ENCODE measurements at places on chromosomes 6 and 20.

- DNase-seq, result no peak
Measured at GRCh38 chr6:112231594-112232060, 22.7 kb downstream of the LAMA4 start.

DNA sequence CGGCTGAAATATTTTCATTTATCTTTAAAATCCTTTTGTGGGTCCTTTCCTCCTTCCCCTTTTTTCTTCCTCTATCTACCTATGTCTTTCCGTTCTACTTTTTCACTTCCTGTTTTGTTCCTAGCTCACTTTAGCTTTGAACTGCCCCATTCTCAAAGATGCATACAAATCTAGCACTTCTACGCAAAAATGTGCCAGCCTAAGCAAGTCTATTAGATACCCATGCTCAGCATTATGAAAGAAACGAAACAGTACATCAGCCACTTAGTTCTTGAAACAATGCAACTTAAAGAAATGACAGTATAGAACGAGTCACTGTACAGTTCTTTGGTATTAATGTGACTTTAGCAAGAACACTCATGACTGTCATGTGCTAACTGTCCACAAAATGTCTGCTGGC, 47.3 kb upstream of the MARCKS start:
- no peak for DNase-seq

DNA sequence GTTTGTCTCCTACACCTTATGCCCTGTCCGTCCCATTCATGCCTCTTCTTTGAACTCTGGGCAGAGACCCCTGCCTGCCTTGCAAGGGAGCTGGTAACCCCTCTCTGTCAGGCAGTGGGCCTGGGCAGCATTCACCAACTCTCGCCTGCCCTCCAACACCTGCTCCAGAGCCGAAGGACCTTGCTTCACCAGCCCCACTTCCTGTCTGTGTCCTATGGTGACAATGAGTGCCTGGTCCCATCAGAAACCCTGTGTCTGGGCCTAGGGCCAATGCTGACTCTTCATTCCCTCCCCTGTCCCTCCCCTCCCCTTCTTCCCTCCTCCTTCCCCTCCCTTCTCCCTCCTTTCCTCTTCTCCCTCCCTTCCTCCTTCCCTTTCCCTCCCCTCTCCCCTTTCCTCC, 22.8 kb upstream of the PCMTD2 start:
- DNase-seq, result no peak

DNA sequence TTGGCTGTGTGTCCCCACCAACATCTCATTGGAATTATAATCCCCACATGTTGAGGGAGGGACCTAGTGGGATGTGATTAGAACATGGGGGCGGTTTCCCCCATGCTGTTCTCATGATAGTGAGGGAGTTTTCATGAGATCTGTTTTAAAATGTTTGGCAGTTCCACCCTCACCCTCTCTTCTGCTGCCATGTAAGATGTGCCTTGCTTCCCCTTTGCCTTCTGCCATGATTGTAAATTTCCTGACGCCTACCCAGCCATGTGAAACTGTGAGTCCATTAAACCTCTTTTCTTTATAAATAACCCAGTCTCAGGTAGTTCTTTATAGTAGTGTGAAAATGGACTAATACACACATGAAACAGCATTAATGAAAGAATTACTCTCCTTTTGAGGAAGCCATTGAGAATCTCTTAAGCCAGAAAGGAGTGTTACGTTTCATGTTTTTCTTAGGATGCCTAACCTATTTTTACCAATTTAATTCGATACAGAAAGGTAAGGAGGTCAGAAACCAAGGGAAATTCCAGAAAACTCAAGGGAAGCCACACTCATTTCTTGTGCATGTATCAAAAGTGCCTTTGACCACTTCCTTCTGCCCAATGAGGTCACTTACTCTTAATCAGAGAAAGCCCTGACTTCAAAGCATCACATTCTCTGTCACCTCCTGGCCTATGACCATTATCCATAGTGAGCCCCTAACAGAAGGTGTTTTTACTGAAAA, 24.7 kb upstream of the HINT3 start:
- DNase-seq, result no peak

DNA sequence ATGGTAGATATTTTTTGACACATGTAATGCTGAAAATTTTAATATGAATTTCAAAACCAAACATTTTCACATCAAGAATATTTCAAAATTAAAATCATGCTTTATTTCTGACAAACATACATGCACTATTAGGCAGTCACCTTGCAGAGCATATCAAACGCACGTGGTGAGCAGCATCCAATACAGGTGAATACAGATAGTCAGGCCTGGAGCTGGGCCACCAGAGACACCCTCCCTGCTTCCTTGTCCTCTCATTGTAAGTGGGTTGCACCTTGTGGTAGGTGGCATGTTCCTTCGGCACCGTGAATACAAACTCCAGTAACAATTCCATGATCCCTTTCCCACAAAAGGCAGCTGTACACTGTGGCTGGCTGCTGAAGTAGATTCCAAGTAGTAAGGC, 8.9 kb downstream of the REV3L start:
- DNase-seq, result no peak

GRCh38 chr6:131597446-131597845, 24.4 kb downstream of the ARG1 start:
- no peak for DNase-seq

- no peak for DNase-seq
Measured at GRCh38 chr6:21437581-21437980, 156.0 kb upstream of the SOX4 start.

DNA sequence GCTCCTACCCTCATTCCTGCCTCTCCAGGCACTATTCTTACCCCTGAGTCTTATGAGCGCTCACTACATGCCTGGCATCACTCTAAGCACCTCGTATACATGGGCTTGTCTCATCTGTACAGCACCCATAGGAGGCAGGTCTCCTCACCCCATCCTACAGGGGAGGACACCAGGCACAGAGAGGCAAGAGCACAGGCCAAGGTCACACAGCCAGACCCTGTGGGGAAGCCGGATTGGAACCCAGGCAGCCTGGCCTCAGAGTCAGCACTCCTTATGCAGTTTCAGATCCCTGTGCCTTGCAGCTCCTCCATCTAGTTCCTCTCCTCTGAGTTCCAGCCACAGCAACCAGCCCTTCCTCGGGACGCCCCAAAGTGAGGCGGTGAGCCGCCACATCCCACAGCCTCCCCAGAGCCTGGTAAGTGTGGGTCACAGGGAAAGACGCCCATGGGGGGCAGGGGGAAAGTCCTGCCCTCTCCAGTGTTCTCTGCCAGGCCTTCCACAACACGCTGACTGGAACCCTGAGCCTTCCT, 103.3 kb downstream of the NFATC2 start:
- no peak for DNase-seq

DNA sequence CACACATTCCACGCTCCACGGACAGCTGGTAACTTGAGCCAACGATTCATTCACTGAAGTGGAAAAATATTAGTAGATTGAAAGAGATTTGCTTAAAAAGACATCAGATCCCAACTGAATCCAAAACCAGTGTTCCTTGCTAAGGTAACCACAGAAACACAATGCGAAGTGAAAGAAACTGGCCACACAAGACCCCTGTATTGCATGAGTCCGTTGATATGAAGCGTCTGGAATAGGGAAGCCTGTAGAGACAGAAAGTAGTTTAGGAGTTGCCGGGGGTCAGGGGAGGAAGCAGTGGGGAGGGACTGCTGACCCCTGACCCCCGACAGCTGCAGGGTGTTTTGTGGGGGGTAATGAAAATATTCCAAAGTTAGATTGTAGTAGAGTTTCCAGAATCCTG, 10.0 kb downstream of the PCK1 start:
- DNase-seq, result no peak

DNA sequence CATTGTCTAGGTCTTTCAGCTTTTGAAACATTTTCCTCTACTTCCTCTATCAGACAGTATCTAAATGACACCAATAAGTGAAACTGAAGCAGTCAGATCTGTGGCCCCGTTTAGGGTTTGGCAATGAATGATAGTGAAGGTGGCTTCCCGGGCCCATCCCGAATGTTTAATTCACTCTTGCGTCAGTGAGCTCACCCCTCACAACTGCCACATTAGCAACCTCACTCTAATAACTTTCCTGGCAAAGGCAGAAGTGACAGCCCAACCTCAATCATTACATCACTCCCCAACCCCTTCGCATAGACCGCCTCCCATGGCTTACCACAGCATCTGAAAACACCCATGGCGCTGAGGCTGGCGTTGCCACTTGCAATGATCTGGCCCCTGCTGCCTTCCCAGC, 92.4 kb upstream of the CD83 start:
- no peak for DNase-seq

GRCh38 chr20:44056010-44056698, 130.8 kb downstream of the JPH2 start:
- no peak for DNase-seq

- DNase-seq, result no peak
Measured at GRCh38 chr6:3542032-3542640, 85.3 kb upstream of the SLC22A23 start.

DNA sequence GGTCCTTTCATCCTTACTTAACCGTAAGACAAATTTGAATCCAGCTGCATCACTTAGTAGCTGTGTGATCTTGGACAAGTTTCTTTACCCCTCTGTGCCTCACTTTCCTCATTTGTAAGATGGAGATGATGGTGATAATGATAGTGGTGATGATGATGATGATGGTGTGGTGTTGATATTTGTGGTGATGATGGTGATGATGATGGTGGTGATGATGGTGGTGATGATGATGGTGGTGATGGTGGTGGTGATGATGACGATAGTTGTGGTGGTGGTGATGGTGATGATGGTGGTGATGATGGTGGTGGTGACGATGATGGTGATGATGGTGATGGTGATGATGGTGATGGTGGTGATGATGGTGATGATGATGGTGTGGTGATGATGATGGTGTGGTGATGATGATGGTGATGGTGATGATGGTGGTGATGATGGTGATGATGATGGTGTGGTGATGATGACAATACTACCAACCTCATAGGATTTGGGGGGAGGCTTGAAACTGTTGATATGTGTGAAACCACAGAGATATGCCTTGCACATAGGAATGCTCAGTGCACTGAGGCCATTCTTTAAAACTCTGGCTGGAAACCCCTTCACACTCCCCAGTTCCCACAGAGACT, 233.2 kb downstream of the LY86 start:
- no peak for DNase-seq

GRCh38 chr6:121951123-121951522, 448.3 kb upstream of the HSF2 start:
- no peak for DNase-seq

DNA sequence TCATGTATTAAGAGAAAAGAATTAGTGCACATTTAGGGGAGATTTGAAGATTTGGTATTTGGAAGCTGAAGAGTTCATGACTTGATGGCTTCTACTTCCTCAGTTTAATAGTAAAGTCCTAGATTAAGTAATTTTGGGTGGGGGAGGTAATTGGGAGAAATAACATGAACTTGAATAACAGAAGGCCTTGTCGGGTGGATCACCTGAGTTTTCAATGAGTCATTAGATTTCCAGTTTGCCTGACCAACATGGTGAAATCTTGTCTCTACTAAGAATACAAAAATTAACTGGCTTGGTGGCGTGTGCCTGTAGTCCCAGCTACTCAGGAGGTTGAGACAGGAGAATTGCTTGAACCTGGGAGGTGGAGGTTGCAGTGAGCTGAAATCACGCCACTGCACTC, 181.0 kb downstream of the GJA1 start:
- no peak for DNase-seq

DNA sequence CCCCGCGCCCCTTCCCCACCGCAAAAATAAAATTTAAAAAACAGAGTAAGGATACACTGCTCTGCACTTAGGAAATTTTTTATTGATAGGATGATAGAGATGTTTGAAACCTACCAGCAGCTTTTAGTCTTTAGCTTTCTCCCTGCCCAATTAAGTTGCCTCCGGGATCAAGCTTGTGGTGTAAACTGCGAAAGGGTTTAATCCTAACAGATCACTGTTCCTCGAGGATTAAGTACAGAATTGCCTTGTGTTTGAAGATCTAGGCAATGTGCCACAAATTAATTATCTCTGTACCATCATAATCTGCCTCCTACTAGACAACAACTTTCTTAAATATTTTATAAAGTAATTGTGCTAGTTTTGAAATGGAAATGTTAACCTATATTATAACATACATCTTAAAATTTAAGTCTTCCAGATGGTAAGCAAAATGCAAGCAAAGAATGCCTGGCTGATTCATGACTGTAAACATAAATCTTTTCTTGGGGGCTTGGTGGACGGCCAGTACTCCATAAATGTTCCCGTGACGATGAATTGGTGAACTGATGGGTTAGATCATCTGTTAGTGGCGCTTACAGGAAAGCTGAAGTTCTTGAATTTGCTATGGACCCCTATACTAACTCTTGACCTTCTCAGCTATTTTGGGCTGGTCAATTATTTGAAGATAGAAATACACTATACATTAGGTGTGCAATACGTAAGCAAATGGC, 58.0 kb upstream of the ARHGAP18 start:
- no peak for DNase-seq

DNA sequence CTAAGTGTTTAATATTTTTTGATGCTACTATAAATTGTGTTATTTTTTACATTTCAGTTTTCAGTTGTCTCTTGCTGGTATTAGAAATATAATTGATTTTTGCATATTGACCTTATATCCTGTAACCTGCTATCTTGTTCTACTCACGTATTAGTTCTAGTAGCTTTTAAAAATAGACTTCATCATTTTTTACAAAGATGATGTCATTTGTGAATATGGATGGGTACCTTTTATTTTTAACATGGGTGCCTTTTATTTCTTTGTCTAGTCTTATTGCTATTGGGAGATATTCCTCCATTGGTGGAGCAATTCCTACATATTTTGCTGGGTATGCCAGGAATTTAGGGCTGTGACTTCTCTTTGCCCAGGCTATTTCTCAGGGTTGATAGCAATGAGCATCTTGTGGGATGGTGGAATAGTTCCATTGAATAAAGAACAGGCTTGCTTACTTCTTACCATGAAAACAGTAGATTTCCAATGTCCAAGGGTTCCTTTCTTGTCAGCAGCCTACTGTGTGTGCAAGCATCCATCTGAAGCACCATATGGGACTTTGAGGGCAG, 149.7 kb downstream of the CARMIL1 start:
- no peak for DNase-seq

DNA sequence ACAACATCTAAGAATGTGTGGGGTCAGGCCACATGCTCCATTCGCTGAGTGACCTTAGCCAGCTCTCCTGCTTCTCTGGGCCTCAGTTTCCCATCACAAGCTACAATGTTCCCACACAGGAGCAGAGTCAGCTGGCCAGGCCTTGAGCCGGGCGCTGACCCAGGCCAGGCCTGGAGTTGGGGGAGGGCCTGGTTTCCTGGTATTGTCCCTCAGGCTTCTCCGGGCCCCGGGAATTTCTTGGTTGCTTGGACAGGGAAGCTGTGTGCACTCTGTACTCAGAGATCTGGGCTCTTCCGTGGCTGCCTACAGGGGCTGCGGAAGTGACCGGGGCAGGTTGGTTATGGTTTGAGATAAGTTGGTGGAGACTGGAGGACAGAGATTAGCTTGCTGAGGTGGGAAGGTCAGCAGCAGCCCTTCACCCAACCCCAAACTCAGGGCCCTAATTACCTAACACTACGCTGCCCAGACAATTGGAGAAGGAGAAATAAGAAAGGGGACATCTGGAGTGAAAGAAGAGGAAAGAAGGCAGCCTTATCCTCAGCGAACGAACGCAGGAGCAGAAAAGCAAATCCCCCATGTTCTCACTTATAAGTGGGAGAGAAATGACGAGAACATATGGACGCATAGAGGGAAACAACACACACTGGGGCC, 6.2 kb downstream of the TGM2 start:
- no peak for DNase-seq

- DNase-seq, result no peak
Measured at GRCh38 chr6:12733876-12734275, 17.3 kb downstream of the PHACTR1 start.

Data from smooth muscle cell of the brain vasculature (primary cell).